Natural killer cell treated with Interleukin-12 subunit alpha and Interleukin-12 subunit beta and Interleukin-15 and Interleukin-18, amount 100 ng/mL, for 72 hours (primary cell): ENCODE measurements at places on chromosomes 16 and 17. TPM values are rescaled to one million over a fixed set of nuclear protein-coding genes. Genes with fewer than 3 reads are reported as not detected.

DNA sequence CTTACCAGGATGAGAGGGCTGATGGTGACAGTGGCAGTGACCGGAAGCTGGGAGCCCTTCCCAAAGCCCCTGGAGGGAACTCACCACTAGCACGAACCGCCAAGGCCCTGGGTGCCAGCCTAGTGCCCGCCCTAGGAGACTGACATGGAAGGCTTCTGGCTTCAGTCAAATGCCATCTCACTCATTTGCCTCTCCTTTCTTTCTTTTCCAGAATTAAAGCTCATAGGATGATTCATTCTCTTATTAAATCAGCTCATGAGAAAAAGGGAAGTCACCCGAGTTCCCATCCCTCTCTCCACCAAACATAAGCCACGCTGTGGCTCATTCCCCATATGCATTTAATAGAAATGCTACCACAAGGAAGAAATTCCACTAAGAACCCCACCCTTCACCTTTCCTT, 12.1 kb downstream of the CUEDC1 start:
- DNase-seq: no peak

- DNase-seq: no peak
These were observed 317.1 kb downstream of the PHKB start for GRCh38 chr16:47778106-47778801.

Gene SYCE1L
- 3.9 TPM for total RNA-seq

Gene PERCC1
- total RNA-seq: 0.98 TPM

Gene SCGB1C2
- not detected for total RNA-seq

- DNase-seq: no peak
These were observed 142.3 kb downstream of the PMP22 start for GRCh38 chr17:15122857-15123256.

DNA sequence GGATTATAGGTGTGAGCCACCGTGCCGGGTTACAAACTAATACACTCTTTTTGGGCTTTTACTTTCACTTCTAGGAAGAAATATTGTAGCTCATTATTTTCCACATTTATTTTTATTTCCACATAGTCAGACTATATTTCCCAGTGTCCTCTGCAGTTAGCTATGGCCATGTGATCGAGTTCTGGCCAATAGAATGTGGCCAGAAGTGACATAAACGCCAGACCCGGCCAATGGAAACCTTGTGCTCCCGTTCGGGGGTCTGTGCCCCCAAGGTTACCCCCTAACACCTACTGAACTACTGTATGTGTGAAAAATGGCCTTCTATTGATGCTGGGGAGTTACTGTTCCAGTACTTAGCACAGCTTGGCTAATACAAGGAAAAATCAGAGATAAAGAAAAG, 13.2 kb upstream of the RPTOR start:
- no peak for DNase-seq

DNA sequence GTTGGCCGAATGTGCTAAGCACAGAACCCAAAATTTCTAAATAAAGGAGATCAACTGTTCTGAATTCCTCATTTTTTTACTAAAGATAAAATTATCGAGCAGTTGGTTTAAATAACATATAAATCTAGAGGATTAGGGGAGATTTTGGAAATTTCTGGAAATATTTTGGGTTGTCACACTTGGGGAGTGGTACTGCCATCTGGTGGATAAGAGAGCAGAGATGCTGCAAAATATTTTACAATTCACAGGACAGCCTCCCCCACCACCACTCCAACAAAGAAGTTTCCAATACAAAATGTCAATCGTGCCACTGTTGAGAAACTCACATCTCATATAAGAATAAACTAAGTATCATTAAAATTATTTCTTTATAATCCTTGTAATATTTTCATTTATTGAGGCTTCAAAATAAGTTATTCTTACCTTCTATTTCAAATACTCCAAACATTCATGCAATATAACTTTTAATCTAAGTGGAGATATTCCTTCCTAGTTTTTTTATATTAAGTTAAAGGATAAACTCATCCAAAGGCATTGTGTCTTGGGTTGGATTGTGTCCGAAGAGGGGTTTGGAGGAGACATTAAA, 17.0 kb upstream of the ABCA8 start:
- DNase-seq: no peak

GRCh38 chr17:66347661-66348514, 45.5 kb downstream of the PRKCA start:
- no peak for DNase-seq

DNA sequence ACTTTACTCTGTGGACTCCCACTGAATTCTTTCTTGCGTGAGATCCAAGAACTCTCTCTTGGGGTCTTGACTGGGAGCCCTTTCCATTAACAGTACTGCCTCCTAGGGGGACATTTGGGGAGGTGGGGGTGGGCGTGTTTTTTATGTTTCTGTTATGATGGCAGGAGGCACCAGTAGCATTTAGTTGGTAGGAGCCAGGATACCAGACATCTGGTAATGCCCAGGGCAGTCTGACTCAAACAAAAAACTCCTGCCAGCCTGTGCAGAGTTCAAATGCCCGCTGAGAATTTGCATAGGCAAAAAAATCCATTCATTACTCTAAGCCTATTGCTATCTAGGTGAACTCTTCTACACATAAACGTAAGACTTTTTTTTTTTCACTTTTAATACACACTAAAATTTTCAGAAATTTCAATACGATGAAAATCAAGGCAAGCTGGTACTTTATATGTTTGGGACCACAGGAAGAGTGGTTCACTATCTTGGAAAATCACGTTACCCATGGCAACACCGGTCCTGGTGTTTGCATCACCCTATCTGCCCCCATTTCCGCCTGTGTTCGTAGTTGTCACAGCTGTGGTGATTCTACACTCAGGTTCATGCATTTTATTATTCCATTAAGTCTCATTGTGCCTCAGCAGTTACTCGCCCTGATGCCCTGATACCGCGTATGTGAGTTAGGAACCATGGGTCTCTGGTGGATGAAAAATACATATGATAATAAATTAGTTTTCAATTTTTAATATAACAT, 121.1 kb upstream of the XYLT1 start:
- no peak for DNase-seq

DNA sequence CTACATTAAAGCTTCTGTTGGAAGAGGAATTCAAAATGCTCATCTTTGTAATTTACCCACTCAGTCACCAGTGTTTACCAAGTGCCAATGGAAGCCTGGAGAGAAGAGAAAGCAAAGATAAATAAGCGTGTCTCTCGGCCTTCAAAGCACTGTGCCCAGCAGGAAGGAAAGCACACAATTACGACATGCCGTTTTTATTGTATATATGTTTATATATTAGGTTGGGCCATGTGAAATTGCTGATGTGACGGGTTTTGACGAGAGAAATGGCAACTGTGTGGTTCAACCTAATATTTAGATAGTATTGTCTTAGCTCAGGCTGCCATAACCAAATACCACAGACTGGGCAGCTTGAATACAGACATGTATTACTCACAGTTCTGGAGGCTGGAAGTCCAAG, 79.3 kb upstream of the HSBP1 start:
- no peak for DNase-seq

DNA sequence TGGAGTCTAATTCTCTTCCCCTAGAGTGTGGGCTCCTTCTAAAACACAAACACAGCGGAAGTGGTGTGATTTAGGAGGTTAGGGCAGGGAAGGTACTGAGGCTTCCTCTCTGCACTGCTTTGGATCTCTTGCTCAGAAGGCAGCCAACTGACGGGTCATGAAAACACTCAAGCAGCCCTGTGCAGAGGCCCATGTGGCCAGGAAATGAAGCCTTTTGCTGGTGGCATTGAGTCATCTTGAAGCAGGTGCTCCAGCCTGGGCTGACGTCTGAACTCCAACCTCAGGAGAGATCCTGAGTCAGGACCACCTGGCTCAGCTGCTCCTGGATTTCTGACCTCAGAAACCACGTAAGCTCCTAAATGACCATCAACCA, 72.9 kb downstream of the MRM1 start:
- no peak for DNase-seq

Gene TEX19
- total RNA-seq: not detected

DNA sequence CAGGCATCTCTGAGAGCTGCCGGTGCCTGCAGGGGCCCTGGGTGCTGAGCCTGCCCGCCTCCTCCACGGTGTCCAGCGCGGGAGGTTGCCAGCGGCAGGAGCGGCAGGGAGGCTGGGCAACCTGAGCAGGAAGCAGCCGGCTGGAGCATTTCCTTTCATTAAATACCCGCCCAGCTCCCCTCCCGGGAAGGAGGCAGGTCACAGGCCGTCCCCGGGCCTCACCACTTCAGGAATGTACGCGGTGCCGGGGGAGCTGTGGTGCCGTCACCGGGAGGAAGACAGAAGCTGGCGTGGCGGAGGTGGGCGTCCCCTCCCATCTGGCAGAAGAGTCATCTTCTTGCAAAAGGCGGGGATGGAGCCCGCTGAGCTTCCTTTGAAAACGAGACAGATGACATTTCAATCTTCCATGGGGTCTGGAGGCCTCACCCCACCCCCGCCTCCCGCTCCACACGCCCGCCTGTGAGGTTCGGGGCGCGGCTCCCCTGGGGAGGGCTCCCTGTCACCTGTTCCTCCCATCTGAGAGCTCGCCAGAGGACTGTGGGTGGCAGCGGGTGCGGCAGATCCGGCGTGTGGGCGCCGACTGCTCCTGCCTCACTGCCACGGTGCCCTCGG, 16.0 kb downstream of the SOX8 start:
- no peak for DNase-seq

DNA sequence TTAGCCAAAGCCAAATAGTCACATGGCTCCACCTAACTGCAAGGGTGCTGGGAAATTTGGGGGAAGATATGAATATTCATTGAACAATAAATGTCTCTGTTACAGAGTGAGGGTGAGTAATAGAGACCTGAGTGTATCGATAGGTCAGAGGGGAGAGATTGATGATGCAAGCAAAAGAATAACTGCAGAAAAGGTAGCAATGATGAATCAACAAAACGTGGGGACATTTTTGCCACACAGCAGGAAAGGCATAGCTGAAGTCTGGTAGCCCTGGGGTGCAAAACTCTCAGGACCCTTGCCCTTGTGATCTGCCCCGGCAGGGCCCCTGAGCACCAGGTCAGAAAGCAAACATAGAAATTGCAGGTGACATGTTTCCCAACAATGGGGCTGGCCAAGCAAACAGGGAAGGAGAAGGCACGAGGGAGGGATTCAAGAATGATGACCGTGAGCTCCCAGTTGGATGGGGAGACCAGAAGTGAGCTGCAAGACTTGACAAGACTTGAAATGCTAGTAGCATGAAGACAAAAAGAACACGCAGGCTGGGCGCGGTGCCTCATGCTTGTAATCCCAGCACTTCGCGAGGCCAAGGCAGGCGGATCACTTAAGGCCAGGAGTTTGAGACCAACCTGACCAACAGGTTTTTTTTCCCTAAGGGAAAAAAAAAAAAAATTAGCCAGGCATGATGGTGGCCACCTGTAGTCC, 12.7 kb upstream of the HERPUD1 start:
- DNase-seq: no peak

GRCh38 chr17:73610331-73610911, 33.8 kb downstream of the SDK2 start:
- DNase-seq: no peak

GRCh38 chr16:58462089-58462488, 37.9 kb upstream of the NDRG4 start:
- DNase-seq: no peak

Gene DRC3
- total RNA-seq: 0.47 TPM

GRCh38 chr16:63575041-63575440, 1538.8 kb upstream of the CDH8 start:
- no peak for DNase-seq

Gene LDAF1
- total RNA-seq: 9.4 TPM

Gene ZSCAN10
- not detected for total RNA-seq

GRCh38 chr17:19583871-19584270, 50.2 kb downstream of the SLC47A1 start:
- DNase-seq: no peak

Gene TXNDC11
- total RNA-seq: 73.2 TPM

Gene KRTAP9-2
- total RNA-seq: not detected

- DNase-seq: no peak
These were observed 7.6 kb downstream of the UNC45B start for GRCh38 chr17:35155246-35155645.

GRCh38 chr17:61574542-61575351, 16.3 kb downstream of the NACA2 start:
- DNase-seq: no peak

GRCh38 chr17:6165806-6166205, 95.6 kb downstream of the WSCD1 start:
- no peak for DNase-seq

DNA sequence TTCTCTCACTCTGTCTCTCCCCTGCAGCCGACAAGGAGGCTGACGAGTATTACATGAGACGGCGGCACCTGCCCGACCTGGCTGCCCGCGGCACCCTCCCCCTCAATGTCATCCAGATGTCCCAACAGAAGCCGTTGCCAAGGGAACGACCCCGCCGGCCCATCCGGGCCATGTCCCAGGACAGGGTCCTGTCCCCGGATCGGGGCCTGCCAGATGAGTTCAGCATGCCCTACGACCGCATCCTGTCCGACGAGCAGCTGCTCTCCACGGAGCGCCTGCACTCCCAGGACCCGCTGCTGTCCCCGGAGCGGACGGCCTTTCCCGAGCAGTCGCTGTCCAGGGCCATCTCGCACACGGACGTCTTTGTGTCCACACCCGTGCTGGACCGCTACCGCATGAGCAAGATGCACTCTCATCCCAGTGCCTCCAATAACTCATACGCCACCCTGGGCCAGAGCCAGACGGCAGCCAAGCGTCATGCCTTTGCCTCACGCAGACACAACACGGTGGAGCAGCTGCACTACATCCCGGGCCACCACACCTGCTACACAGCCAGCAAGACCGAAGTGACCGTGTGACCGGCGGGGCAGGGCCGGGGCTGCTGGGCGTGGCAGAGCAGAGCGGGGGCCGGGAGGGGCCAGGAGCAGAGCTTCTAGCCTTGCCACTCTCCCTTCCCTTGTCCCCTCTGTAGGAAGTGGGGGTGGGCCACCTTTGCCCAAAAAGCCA, 40.4 kb upstream of the DNAH9 start:
- no peak for DNase-seq

Gene CES3
- 1.6 TPM for total RNA-seq

DNA sequence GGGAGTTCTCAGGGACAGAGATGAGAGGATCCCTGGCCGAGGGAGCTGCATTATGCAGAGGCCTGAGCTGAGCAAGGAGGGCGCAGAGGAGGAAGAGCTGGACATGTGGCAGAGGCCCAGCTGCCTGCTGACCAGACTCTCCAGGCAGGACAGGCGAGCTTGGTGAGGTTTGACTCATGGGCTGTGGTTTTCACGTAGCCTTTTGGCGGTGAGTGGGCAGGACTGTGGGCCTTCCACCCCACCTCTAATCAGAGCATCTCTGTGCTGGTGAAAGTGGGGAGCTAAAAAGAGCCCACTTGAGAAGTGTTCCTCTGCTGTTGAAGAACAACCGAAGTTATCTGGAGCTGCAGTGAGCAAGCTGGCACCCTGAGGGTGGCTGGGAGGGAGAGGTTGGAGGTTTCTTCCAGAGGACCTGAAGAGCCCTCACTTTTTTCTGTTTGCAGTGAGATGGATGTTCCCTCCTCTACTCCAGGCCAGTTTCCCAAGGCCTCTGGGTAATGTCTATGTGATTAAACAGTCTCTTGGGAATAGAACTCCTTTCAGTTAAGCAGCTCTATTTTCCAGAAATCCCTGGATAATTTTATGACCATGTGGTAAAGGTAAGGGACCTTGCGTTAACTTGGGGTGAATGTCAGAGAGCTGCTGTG, 11.9 kb downstream of the EPN2 start:
- no peak for DNase-seq

- no peak for DNase-seq
These were observed 70.2 kb downstream of the PARN start for GRCh38 chr16:14559809-14560241.

Gene PIRT
- total RNA-seq: not detected

GRCh38 chr17:7184091-7184488, 4.9 kb upstream of the ASGR1 start:
- DNase-seq: no peak

Gene B4GALNT2
- not detected for total RNA-seq

Gene CDH3
- 0.88 TPM for total RNA-seq
